Tibial artery (tissue), 4 donors: ENCODE measurements at places on chromosomes 3 and 15.

DNA sequence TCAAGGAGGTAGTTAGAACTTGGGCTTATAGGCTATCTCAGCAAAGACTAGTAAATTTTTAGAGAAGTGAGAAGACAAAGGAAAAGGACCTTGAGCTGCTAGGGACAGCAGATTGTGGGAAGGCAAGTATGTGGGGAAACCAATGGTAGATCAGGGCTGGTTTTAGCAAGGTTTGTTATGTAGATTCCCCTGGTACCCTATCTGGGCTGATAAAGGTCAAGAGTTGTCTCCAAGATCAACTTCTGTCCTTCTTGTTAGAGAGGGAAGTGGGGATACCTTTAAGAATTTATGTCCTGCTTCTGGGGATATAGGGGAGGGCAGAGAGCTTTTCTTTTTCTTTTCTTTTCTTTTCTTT lies 28.9 kb downstream of the KAT2B start:
- no peak for DNase-seq

DNA sequence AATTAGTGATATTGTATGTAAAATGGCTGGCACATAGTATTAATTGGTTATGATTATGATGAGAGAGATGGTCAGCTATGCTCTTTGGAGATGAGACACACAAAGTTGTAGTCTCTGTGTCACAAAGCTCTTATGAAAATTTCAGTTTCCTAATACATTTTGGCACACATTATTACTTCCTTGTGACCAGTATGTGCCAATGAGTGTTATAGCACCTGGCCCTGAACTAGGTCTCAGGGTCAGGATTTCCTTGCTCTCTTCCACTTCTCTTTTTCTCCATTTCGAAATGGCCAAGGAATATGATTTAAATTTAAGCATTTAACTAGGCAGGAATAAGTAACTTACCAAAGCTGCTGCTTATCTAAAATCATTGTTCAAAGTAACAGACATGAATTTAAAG lies 28.0 kb downstream of the TIPARP start:
- DNase-seq, result no peak

DNA sequence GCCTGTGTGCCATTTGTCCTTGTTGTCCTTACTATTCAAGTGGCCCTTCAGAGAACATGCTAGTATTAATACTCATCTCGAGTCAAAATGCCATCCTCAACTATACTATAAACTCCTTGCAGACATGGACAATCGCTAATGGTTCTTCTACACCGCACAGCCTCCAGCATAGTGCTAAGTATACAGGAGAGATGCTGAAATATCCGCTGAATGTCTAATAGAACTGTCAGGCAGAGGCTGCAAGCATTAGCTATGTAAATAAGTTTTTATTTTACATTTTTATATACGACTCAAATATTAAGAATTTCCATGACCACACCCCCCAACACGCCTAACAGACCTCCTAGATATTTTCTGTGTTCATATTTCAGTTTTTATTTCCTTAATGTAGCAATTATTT lies 39.4 kb downstream of the AAGAB start:
- DNase-seq, result no peak

DNA sequence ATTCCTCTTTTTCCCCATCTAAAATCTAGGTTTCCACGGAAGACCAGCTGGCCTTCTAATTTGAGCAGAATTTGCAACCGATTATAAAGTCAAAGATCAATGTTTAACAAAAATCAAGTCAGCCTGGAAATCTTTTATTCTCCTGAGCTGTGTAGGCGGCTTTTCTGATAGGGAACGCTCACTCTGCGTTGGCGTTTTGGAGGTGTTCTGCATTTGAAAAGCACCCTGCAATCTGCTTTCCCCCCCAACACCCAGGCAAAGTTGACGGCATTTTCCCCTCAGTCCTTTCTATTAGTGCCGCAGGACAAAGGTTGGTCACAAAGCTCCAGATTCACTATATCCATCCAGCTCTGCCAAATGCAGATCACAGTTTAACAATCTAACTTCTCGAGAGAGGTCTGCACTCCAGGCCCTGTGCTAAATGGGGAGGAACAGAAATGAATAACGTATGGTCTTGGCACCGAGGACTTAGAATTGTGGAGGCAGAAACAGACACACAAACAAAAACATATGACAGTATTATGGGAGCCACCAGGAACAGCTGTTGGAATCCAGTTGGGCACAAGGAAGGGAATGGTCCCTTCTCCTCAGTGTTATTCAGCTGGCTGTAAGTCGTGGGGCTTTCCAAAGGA lies 50.4 kb upstream of the LARS2 start:
- DNase-seq, result no peak

- no peak for DNase-seq
Measured at GRCh38 chr3:128229106-128229857, 76.0 kb downstream of the EEFSEC start.

GRCh38 chr15:35992791-35993190 lies 446.8 kb upstream of the DPH6 start:
- DNase-seq, result no peak
